Suppressor macrophage treated with lipopolysaccharide for 4 hours (primary cell): ENCODE measurements at places on chromosomes 16 and 17.
A peak's percentile ranks its signal among the peaks of the same experiment; 100 is the strongest.

- no peak for DNase-seq
Observed at GRCh38 chr16:66895999-66896398, 15.7 kb downstream of the PDP2 start.

- no peak for DNase-seq
Observed at GRCh38 chr17:10699856-10700255, 2.5 kb downstream of the ADPRM start.

GRCh38 chr17:63476459-63476853 is 405 bp upstream of the ACE start:
- DNase-seq, result peak; percentile 6

DNA sequence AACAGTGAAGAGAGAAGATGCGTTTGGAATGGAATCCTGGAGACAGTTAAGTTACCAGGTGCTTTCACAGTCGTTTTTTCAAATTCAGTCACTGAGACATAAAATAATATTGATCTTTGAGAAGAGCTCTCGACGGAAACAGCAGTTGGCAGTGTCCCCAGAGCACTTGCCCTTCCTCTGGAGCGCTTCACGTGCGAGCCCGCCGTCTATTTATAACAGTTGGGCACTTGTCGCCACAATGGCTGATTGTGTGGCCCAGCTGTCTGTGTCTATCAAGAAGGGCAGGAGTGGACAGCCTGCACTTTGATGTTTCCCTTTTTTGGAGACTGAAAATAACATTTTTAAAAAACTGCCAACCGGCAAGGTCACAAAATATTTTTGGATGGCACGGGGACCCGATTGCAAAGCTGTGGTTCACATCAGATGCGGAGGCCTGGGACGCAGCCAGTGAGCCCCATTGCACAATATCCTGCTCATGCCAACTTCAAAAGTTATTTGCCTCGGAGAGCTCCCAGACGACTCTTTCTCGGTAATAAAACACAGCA is 62.9 kb downstream of the ADCY9 start:
- peak; percentile 61 for DNase-seq

DNA sequence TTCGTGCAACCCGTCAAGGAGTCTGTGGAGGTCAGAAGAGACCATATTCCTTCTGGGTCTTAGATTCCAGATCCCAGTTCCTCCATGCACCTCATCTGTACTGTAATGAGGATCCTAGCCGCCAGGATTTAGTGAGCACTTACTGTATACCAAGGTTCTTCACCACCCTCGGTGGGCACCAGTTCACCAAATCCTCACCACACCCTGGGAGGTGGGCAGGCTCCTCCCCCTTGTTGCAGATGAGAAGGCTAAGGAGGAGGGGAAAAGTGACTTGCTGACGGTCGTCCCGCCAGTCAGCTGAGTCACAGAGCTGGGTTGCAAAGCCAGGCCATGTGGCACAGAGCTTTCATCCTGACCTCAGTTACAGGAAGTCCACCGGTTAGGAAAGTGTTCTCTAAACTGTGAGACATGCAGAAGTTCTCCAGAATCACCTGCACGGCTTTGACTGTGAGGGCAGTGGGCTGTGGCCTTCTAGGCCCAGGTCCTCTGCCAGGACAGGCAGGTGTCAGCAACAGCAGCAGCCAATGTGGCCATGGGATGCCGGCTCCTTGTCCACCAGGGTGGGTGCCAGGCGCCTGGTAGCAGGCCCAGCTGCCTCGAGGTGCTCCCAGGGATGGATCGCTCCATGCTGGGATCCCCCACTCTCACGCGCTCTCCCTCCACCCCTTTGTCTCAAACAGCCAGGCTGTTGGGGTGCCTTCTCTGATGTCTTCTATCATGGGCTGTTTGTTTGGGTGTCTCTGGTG is 240.3 kb upstream of the GSE1 start:
- DNase-seq, result peak; percentile 71

GRCh38 chr17:31008374-31009041 is 37.7 kb downstream of the RNF135 start:
- peak; percentile 72 for DNase-seq

DNA sequence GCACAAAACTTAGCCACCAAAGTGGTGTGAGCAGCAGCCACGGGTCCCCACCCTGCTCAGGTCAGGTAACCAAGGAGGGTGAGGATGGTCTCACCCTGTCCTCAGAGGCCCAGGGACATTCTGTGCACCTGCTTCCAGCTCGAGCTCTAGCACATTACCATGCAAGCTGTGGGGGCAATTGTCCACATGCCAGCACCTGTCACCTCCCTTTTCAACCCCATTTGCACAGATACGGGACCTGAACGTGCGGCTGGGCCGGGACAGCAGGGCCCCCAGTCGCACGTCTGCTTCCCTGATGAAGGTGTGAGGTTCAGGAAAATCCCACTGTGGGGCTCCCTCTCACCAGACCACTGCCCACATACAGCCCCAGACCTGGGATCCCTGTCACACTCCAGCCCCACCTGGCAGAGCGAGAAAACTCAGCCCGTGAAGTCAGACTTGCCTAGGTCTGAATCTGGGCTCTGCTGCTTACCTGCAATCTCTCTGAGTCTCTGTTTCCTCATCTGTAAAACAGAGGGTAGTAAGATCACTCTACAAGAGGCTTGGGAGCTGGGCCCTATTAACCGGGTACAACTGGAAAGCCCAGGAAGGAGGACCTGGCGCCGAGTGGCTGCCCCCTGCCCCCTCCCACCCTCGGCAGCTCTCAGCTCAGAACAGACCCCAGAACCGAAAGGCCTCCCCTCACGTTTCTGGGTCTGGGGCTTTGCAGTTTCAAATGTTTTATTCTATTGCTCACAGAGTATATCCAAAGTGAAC is 7.9 kb downstream of the WFIKKN2 start:
- DNase-seq, result no peak

DNA sequence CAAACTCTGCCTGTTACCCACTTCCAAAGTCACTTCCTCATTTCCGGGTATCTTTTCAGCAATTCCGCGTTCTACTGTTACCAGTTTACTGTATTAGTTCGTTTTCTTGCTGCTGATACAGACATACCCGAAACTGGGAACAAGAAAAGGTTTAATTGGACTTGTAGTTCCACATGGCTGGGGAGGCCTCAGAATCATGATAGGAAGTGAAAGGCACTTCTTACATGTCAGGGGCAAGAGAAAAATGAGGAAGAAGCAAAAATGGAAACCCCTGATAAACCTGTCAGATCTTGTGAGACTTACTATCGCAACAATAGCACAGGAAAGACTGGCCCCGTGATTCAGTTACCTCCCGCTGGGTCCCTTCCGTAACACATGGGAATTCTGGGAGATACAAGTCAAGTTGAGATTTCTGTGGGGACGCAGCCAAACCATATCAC is 30.9 kb downstream of the PAFAH1B1 start:
- peak; percentile 73 for DNase-seq

GRCh38 chr17:77285594-77286390 is 145.0 kb downstream of the SEC14L1 start:
- peak; percentile 99 for DNase-seq

DNA sequence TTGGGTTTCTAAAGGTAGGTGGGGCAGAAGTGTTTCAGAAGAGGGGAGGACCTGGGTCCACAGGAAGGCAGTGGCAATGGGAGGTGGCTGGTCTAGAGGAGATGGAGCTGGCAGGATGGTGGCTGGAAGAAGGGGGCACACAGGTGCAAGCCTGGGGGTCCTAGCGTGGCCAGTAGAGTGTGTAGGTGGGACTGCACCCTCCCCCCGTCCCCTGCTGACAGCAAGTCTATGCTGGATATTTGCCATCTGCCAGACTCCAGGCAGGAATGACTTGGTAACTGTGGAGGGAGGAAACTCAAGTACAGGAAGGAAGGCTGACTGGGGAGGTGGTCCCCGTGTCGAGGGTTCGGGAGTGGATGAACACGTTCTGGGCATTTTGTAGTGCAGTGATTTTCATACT is 8.6 kb downstream of the MED9 start:
- no peak for DNase-seq

- no peak for DNase-seq
Observed at GRCh38 chr17:42814633-42815399, 9.3 kb downstream of the BECN1 start.

- DNase-seq, result peak; percentile 59
Observed at GRCh38 chr17:7137171-7137943, 22.7 kb upstream of the ASGR2 start.

GRCh38 chr17:8322061-8322460 is 12.0 kb downstream of the ARHGEF15 start:
- DNase-seq, result no peak

GRCh38 chr16:11627822-11628457 is 40.3 kb upstream of the SNN start:
- no peak for DNase-seq

DNA sequence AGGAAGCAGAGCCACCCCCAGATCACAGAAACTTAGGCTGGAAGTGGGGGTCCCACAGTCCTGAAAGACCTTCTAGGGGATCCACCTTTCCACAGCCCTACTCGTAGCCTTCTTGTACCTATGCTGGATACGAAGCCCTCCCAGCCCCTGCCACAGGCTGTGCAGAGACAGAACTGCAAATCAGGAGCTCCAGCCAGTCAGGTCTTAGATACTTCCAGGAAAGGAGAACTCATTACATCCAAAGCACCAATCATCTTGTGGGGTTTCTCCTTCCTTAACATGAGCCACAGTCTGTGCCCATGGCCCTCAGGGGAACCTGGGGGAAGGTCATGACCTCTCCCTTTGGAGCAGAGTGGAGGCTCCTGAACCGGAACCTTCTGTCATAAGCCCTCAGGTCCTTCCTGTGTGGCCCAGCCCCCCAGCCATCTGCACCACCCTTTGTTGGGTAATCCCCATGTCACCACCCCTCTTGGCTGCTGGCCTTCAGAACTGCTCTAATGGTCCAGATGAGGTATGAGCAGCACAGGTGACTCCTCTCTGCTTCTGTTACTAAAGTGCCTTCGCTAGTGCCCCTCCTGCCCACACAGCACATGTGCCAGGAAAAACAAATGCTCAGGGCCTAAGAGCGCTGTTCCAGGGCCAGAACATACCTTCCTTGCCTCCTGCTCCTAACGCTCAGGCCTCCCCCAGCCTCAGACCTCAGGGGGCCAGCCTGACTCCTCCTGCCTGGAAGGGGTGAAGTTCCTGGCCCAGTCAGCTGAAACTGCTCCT is 14.6 kb downstream of the SRCIN1 start:
- DNase-seq, result peak; percentile 16

DNA sequence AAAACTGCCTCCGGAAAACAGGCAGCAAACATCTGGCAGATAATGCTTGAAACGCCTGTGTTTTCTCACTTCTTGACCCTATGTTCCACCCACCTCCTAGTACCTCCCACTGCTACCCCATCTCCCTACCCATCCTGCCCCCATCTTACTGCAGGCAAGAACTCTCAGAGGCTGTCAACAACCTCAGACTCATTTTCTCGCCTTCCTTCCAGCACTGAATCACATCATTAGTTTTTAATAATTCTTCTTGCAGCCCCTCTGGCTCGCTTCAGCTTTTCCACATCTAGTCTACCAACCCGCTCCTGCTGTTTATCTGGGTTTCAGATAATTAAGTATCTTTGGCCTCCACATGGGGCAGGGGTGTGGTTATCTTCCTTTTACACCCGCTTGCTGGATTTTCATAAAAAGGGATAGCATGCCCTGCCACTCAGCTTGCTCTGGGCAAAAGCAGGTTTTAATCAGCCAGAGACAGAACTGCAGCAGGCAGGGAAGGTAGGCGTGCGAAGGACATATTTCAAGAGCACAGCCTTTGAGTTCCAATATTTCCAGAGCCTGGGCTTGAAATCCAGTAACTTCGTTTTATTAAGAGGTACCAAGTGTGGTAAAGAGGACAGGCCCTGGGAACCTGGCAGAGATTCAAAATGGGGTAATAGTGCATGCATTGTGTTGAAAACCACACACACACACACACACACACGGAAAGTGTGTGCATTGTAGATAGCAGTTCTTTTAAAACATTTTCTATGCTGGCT is 87.5 kb downstream of the BMERB1 start:
- no peak for DNase-seq

- no peak for DNase-seq
Observed at GRCh38 chr17:45976755-45977505, 22.1 kb upstream of the STH start.

DNA sequence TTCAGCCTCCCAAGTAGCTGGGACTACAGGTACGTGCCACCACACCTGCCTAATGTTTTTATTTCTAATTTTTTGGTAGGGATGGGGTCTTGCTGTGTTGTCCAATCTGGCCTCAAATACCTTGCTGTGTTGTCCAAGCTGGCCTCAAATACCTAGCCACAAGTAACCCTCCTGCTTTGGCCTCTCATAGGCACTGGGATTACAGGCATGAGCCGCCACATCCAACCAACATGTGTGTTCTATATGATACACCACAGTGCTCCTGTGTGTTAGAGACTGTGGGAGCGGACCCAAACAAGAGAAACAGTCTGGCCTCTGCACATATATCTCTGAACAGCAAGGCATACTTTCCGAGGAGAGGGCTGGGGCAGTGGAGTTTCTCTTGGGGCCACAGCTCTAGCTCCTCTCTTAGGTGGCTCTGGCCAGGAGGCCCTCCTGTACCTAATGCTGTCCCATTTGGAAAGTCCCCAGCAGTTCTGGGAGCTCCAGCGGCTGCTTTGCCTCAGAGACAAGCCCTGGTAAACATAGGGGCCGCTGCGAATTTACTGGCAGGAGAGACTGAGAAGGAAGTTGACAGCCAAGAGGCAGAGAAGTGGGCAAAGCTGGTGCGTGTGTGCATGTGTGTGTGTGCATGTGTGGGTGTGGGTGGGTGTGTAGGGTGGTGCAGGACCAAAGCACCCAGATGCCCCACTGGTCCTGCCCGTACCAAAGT is 95.0 kb downstream of the RAB11FIP4 start:
- DNase-seq, result no peak

- no peak for DNase-seq
Observed at GRCh38 chr16:4693956-4694641, 737 bp downstream of the NUDT16L1 start.

- peak; percentile 92 for DNase-seq
Observed at GRCh38 chr16:89534252-89534756, 26.1 kb downstream of the SPG7 start.

GRCh38 chr16:75043175-75043895 is 44.5 kb downstream of the ZNRF1 start:
- DNase-seq, result no peak

DNA sequence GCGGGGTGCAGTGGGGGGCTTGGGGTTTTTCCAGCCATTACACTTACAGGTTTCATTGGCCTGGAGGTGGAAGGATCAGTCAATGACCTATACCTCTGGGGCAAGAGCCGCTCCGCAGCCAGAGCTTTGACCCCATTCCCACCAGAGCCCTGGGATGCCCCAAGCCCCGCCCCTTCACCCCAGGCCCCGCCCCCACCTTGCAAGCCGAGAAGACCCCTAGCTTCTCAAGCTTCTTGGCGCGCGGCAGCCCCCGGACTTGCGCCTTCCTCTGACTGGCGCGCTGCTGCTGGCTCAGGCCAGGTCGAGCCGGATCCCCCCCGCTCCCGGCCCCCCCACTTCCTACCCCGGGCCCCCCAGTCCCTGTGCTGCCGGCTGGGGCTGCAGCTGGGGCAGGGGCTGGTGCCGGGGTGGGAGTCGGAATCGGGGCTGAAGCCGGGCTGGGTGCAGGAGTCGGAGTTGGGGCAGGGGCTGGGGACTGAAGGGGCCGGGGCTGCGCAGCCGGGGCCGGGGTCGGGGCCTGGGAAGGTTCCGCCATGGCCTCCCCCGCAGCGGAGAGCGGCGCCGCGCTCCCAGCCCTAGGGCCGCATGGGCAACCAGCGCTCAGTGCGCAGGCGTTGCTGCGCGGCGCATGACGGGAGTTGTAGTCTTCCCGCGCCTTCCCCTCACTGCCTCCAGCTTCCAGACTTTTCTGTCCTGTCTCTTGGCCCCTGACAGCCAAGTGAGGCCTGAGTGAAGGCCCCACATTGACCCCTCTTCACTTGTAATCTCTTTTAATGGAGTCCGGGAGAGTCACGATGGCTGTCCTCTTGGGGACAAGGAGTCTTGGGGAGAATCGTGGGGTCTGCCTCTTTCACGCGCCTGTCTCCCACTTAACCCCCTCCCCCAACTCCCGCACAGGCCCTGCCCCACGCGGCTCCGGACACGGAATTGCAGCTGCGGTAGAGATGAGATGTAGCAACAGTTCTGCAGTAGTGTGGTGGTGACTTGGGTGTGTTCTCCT is at the start of gene KAT2A:
Gene KAT2A (minus strand): TSS at position 598 of the 1,000 bp plus-strand sequence. CDS start 63 bp downstream, at position 535.
- peak; percentile 85 for DNase-seq
